ENCODE measurements at places on chromosomes 4 and X.
A peak's percentile ranks its signal among the peaks of the same experiment; 100 is the strongest.

GRCh38 chr4:169254546-169254983 is 16.2 kb downstream of the SH3RF1 start:
- no peaks in the 10 kb centered on the region for H3K27me3 ChIP-seq
- H3K27ac ChIP-seq = no peak overlapping the region
- DNase-seq = peak; percentile 58
- H3K4me3 ChIP-seq = no peak overlapping the region

DNA sequence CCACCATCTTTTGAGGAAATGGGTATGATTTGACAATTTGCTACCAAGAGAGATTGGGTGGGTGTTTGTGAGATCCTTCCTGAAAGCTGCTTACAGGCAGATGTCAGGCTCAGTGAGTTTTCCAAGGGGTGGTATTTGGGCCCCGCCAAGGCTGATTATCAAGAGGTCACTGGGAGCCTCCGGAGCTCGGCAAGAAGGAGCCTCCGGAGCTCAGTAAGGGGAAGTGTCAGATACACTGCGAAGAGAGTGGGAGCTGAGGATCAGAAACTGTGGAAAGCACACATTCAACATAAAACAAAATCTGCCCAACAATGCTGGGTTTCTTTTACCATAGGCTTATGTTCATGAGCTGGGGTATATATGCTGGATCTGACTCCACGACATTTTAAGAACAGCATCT is 714 bp downstream of the RTL3 start:
- peaks cover 5% of the 10 kb centered on the region for H3K4me1 ChIP-seq
- peaks cover 8% of the 10 kb centered on the region for H3K27me3 ChIP-seq
- no peaks in the 10 kb centered on the region for H3K36me3 ChIP-seq
- H3K4me3 ChIP-seq = no peak overlapping the region

- H3K27ac ChIP-seq = no peak overlapping the region
- H3K4me3 ChIP-seq = no peak overlapping the region
- no peaks in the 10 kb centered on the region for H3K27me3 ChIP-seq
- no peaks in the 10 kb centered on the region for H3K36me3 ChIP-seq
- peaks cover 2% of the 10 kb centered on the region for H3K4me1 ChIP-seq
- no peak for DNase-seq
Observed at GRCh38 chr4:54061067-54061466, 3.3 kb downstream of the CHIC2 start.

DNA sequence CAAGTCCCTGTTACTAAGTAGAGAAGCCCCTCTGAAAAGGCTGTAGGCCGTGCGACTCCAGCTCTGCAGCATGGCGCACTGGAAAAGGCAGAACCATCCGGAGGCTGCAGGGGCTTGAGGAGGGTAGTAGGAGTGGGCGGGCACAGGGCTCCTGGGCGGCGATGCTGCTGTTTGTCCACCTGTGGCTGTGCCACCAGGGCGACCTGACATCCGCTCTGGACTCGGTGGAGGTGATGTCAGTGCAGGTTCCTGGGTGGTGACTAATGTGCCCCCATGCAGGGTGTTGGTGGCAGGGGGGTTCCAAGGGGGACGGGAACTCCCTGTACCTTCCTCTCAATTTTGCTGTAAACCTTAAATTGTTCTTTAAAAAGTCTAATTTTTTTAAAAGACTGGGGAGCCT is 58.3 kb downstream of the PCGF3 start:
- no peak for DNase-seq
- H3K4me3 ChIP-seq = no peak overlapping the region
- peaks cover 3% of the 10 kb centered on the region for H3K4me1 ChIP-seq
- H3K36me3 ChIP-seq = peaks cover 77% of the 10 kb centered on the region
- H3K27ac ChIP-seq = no peak overlapping the region
- no peaks in the 10 kb centered on the region for H3K27me3 ChIP-seq

DNA sequence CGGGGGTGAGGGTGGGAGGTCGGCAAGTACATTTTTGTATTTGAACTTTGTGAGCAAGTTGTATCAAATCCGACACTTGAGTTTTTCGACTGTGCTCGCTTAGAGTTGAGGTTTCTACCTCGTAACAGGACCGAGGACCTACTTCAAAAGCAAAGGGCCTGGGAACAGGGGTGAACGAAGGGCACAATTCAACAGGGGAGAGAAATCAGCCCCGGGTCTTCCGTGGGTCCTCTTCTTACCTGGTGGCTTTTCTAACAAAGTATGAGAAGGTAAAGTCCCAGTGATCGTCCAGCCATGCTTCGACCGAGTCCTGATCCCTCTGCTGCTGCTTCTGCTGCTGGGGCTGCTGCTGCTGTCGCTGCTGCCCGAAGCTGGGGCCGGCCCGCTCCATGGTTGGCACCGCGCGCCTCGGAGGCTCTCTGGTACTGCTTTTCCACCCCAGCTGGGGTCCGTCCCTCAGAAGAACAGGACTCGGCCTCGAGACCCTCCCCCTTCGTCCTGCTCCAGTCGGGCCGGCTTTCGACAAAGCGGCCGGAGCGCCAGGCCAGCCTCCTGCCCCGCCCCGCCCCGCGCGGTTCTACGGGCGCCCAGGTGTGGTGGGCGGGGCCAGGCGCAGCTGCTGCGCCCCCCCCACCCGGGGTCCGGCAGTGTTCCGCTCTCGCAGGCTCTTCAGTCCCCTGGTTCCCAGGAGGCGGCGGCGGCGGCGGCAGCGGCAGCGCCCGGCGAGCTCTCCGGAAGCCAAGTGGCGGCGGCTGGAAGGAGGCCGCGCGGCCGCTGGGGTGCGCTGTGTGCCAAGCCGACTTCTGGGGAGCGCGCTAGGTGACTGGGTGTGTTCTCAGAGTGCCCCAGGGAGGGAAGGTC is at the start of gene PDE5A:
Gene PDE5A, minus strand, starts transcription at position 524 of the 861 bp plus-strand sequence. Its CDS starts 133 bp downstream, at position 391.
- peaks cover 19% of the 10 kb centered on the region for H3K27me3 ChIP-seq
- H3K36me3 ChIP-seq = no peaks in the 10 kb centered on the region
- peak within 1 kb of the TSS; percentile 75 for H3K4me3 ChIP-seq
- peak within 1 kb of the TSS; percentile 91 for H3K27ac ChIP-seq
- peak; percentile 90 for DNase-seq

GRCh38 chr4:80713409-80713808 is 317.1 kb upstream of the BMP3 start:
- no peaks in the 10 kb centered on the region for H3K4me1 ChIP-seq
- no peak for DNase-seq
- no peak overlapping the region for H3K27ac ChIP-seq
- H3K27me3 ChIP-seq = no peaks in the 10 kb centered on the region

DNA sequence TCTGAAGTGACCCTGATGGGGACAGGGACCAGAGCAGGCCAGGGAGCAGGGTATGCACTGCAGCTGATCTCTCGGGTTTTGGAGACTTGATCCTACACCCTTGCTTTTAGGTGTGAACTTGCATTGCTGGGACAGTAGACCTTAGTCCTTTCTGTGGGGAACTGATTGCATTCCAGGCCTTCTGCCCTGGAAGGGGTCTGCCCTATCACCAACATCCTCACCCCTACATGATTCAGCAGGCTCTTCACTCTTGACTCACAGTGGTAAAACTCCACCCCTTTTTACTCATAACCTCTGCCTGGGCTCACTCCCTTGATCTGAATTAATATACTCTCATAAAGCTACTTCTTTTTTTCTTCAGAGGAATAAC is 6.6 kb upstream of the DDX60L start:
- no peak overlapping the region for H3K4me3 ChIP-seq
- DNase-seq = no peak
- H3K4me1 ChIP-seq = peaks cover 15% of the 10 kb centered on the region
- no peaks in the 10 kb centered on the region for H3K36me3 ChIP-seq

- DNase-seq = peak; percentile 70
- no peaks in the 10 kb centered on the region for H3K36me3 ChIP-seq
- H3K4me3 ChIP-seq = no peak overlapping the region
Observed at GRCh38 chrX:130984782-130985181, 73.4 kb upstream of the ARHGAP36 start.

- H3K4me3 ChIP-seq = no peak overlapping the region
- no peaks in the 10 kb centered on the region for H3K36me3 ChIP-seq
- H3K27me3 ChIP-seq = peaks cover 3% of the 10 kb centered on the region
- H3K4me1 ChIP-seq = no peaks in the 10 kb centered on the region
- DNase-seq = no peak
Observed at GRCh38 chrX:139949703-139950102, 15.6 kb downstream of the CXorf66 start.

- no peak overlapping the region for H3K27ac ChIP-seq
- no peak overlapping the region for H3K4me3 ChIP-seq
- DNase-seq = no peak
- no peaks in the 10 kb centered on the region for H3K36me3 ChIP-seq
Observed at GRCh38 chr4:79547851-79548250, 139.8 kb upstream of the GK2 start.

- H3K27me3 ChIP-seq = no peaks in the 10 kb centered on the region
- H3K27ac ChIP-seq = peak overlapping the region; percentile 80
- peak; percentile 87 for DNase-seq
- peaks cover 43% of the 10 kb centered on the region for H3K4me1 ChIP-seq
- H3K4me3 ChIP-seq = no peak overlapping the region
- no peaks in the 10 kb centered on the region for H3K36me3 ChIP-seq
Observed at GRCh38 chr4:26141911-26142638, 178.7 kb upstream of the RBPJ start.

- no peaks in the 10 kb centered on the region for H3K4me1 ChIP-seq
- DNase-seq = no peak
- H3K36me3 ChIP-seq = no peaks in the 10 kb centered on the region
- no peaks in the 10 kb centered on the region for H3K27me3 ChIP-seq
Observed at GRCh38 chr4:89119836-89120235, 8.5 kb downstream of the TIGD2 start.

GRCh38 chr4:6179362-6179761 is 21.0 kb downstream of the JAKMIP1 start:
- DNase-seq = no peak
- H3K4me1 ChIP-seq = no peaks in the 10 kb centered on the region
- H3K4me3 ChIP-seq = no peak overlapping the region
- H3K27me3 ChIP-seq = no peaks in the 10 kb centered on the region
- no peak overlapping the region for H3K27ac ChIP-seq

GRCh38 chrX:138648568-138648967 is 62.9 kb downstream of the FGF13 start:
- H3K4me1 ChIP-seq = no peaks in the 10 kb centered on the region
- H3K27me3 ChIP-seq = peaks cover 4% of the 10 kb centered on the region
- no peaks in the 10 kb centered on the region for H3K36me3 ChIP-seq

- DNase-seq = peak; percentile 42
- H3K4me1 ChIP-seq = peaks cover 2% of the 10 kb centered on the region
- peak overlapping the region; percentile 51 for H3K27ac ChIP-seq
Observed at GRCh38 chr4:37970702-37971101, 10.5 kb downstream of the PTTG2 start.

DNA sequence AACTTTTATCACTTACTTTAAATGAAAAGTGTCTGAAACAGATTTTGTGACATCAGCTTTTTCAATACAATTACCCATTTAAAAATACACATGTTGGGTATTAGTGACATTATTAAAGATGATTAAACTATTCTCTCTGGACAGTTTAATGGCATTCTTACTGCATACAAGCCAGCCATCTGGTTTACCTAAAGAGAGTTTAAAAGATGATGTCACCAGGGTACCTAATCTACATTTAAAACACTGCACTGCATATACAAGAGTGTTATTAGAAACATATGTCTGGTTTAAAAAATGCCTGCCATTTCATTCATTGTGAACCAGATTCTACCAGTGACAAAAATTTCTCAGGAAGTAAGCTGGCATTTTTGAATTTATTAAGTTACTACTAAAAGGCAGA is 919.1 kb downstream of the ADGRL3 start:
- no peaks in the 10 kb centered on the region for H3K27me3 ChIP-seq
- peak; percentile 11 for DNase-seq
- no peaks in the 10 kb centered on the region for H3K4me1 ChIP-seq
- H3K4me3 ChIP-seq = no peak overlapping the region

DNA sequence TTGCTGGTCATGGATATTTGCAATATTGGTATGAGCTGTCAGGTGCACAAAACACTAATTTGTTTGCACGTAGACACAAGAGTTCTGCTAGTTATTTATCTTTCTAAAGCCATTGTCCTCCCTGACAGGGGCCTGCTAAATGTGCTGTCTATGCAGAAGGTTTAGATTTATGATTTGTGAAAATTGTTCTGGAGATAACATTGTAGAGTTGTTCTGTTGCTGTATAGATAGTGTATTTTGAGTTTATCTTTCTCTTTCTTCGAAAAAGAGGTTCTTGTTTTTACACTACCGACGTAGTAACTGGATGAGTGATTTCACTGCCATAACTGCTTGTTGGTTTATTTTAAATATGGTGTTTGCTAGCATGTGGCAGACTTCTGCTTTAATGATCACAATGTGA is 28.5 kb upstream of the FGG start:
- H3K36me3 ChIP-seq = no peaks in the 10 kb centered on the region
- no peak for DNase-seq
- H3K27me3 ChIP-seq = no peaks in the 10 kb centered on the region
- no peak overlapping the region for H3K27ac ChIP-seq
- H3K4me3 ChIP-seq = no peak overlapping the region
- no peaks in the 10 kb centered on the region for H3K4me1 ChIP-seq

- no peaks in the 10 kb centered on the region for H3K36me3 ChIP-seq
- no peak overlapping the region for H3K4me3 ChIP-seq
- H3K4me1 ChIP-seq = peaks cover 2% of the 10 kb centered on the region
- no peak for DNase-seq
Observed at GRCh38 chr4:85607624-85608023, 132.7 kb downstream of the ARHGAP24 start.

DNA sequence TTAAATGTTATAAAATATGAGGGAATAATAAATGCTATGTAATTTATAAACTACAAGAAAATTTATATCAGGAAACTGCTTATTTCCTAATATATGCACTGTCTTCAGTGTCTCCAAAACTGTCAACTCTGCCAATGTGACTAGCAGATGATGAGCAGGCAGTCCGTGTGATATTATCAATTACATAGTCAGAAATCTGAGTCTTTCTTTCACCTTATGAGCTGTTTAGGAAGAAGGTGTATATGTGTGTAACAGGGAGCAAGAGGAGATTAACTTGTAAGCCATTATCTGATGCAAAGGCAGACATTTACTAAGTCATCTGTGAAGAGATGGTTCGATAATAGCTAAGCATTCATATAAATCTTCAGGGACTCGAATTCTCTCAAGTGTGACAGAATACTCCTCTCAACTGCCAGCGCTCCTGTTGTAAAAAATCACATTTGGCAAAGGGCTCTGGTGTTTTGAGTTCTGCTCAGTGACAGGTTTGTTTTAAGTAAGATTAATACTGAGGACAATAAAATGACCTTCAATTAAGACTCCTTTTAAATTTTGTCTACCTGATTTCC is 79.7 kb downstream of the SNCA start:
- no peaks in the 10 kb centered on the region for H3K4me1 ChIP-seq
- no peak overlapping the region for H3K27ac ChIP-seq
- DNase-seq = no peak
- H3K36me3 ChIP-seq = no peaks in the 10 kb centered on the region

- peaks cover 3% of the 10 kb centered on the region for H3K4me1 ChIP-seq
- no peak for DNase-seq
- H3K27ac ChIP-seq = no peak overlapping the region
- H3K27me3 ChIP-seq = peaks cover 6% of the 10 kb centered on the region
Observed at GRCh38 chr4:4640692-4641091, 98.8 kb upstream of the STX18 start.

GRCh38 chr4:84887824-84888223 is 78.7 kb downstream of the WDFY3 start:
- H3K27ac ChIP-seq = no peak overlapping the region
- no peaks in the 10 kb centered on the region for H3K36me3 ChIP-seq
- no peak overlapping the region for H3K4me3 ChIP-seq
- DNase-seq = no peak
- H3K4me1 ChIP-seq = no peaks in the 10 kb centered on the region
- no peaks in the 10 kb centered on the region for H3K27me3 ChIP-seq

GRCh38 chrX:68918202-68918601 is 89.4 kb downstream of the EFNB1 start:
- H3K4me3 ChIP-seq = no peak overlapping the region
- peaks cover 35% of the 10 kb centered on the region for H3K4me1 ChIP-seq

- no peaks in the 10 kb centered on the region for H3K36me3 ChIP-seq
- H3K4me1 ChIP-seq = no peaks in the 10 kb centered on the region
- peak; percentile 23 for DNase-seq
- H3K27ac ChIP-seq = no peak overlapping the region
- no peak overlapping the region for H3K4me3 ChIP-seq
Observed at GRCh38 chrX:20224814-20225487, 41.8 kb downstream of the RPS6KA3 start.

All from muscle of leg (tissue), 16 donors.